Left ventricle myocardium superior (tissue), 1 donor: ENCODE measurements at places on chromosomes 12 and 14.

DNA sequence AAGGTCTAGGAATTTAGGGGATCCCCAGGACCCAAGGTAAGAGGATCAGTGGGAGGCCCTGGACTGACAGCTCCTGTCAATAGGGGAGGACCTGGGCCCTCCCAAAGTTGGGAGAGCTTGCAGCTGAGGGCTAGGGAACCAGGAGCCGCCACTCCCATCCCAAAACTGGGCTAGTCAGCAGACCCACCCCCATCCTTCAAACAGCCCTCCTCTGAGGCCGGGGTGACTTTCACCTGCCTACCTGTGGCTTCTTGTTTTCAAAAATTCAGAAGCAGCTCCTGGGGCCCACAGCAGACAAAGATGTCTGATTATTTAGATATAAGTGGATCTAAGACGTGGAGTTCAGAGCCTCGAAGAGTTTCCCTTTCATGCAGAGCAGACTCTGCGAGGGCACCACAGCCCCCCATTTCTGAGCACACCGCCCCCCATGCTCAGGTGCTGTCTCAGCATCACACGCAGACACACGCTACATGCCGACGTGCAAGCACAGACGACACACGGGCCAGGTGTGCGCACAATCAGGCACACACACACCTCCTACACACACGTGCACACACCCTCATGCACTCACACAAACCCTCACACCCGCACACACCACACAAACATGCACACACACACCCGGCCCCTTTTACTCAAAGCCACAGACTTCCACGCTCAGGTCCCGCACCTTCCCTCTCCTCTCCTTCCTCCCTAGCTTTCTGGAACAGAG, 21.9 kb downstream of the DIO3 start:
- no peak for DNase-seq

- peak; percentile 83 for DNase-seq
Measured at GRCh38 chr12:1797011-1797901, 23.1 kb upstream of the LRTM2 start.

DNA sequence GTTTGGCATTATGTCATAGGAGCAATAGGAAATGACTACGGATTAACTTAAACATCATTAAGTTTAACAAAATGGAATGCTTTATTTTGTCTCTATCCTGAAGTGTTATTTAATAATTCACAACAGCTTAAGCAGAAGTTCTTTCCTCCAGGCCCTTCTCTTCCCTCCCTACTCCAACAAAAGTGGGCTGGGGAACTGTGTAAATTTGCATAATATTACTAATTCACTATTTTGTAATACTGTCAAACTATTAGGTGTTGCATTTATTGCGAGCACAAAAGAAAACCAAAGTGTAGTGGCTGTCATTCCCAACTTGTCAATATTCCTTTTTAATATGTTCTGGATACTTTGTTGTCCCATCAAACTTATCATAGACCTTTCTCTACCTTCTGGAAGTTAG, 69.8 kb downstream of the ATG14 start:
- DNase-seq, result no peak

DNA sequence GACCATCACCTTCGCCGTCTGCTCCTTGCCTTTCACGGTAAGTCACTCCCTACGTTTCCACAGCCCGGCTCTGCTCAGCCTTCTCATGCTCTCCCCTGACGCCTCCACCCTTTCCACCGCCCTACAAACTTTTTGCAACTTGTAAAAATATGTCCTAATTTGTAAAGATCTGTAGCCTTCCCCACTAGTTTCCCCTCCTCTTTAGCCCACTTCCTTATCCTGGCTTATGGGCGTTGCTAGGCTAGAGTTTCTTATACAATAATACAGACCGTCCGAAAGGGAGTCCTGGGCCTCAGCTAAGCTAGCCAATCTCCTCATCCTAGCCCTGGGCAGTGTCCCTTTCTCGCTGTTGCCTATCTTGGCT, 1.2 kb downstream of the PTGER2 start:
- no peak for DNase-seq

- DNase-seq, result no peak
Measured at GRCh38 chr12:95970905-95971304, 25.2 kb downstream of the HAL start.

- no peak for DNase-seq
Measured at GRCh38 chr12:104792570-104792969, 165.5 kb downstream of the SLC41A2 start.

DNA sequence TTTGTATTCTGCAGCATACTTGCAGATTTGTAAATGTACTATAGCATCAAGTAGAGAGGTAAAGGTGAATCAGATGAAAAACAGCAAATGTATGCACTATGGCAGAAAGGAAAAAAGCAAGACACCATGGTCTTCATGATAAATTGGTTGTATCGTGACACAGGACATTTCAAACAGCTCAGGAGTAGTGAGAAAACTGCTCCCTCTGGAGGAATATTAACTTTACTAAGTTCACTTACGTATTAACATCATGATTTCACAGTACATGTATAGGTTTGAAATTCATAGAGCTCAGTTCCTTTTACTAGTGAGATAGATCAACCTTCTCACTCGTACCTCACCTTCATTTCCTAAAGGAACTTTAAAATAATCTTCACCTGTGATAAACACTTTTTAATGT, 6.5 kb downstream of the MBIP start:
- DNase-seq, result no peak

GRCh38 chr12:69073035-69073434, 140.1 kb upstream of the CPM start:
- DNase-seq, result no peak

GRCh38 chr12:81811061-81811777, 52.1 kb upstream of the PPFIA2 start:
- DNase-seq, result no peak

GRCh38 chr14:90828642-90829487, 12.6 kb upstream of the TTC7B start:
- no peak for DNase-seq

DNA sequence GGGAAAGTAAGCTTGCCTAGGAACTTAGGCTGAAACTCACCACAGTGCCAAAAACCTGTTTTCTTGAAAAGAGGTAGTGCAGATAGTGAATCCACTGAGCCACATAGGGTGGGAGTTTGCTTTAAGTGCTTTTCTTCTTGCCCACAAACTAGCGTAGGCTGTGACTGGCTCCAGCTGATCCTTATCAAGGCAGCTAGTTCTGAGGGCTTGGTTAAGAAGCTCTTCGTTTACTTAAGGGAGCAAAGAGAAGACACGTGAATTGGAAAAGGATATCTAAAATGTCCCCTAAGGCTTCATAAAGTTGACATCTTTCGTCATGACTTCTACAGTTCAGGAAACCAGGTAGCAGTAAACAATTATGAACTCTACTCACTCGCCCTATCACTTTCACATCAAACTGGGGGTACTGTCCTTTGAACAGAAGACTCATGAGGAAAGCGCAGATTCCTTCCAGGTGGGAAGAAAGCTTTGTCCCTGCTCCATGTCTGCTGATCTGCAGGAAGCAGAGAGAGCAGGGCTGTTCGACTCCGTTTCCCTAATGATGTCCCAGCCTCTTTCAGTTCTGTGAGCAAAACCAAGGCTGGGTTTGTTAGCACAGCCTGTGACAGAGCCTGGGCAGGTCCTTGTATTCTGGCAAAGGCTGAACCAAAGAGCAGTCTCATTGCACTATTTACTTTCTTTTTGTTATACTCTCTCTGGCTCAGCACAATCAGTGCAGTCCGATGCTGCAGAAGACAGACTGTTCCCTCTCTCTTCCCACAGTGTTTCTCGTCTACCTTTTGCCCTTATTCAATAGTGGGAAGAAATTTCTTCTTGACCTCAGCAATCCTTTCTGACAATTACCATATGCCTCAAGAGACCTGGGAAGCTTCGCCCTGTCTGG, 93.5 kb upstream of the ETV6 start:
- DNase-seq, result no peak

DNA sequence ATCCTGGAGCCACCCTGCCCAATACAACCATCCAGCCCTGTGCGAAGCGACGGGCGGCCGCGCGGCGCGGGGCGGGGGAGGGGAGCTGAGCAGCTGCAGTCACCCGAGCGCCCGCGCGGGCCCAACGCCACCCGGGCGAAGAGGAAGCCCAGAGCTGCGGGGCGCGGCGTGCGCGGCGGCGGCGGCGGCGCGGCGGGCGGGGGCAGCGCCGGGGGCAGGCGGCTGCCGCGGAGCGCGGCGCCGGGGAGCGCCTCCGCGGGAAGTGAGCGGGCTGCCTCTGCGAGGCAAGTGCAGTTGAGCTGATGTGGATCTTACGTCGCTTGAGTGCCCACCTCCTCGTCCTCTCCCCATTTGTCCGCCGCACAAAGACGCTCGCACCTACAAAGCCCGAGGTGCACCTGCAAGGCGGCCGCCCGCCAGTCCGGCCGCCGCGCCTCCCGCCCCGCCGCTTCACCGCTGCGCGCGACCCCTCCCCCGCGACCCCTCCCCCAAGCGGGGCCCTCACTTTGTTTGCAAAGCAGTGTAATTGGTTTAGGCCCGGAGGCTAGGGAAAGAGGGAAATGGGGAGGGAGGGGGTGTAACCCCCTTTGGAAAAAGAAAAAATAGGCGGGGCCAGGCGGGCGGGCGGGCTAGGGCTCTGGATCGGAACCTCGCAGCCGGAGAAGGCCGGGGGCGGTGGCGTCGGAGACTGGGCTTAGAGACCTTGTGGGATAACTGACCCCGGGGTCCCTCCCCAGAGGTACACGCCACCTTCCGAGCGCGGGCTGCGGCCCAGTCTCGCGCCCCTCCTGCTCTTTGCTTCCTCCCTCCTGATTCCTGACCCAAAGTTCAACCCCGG, at the start of the genes FOXA1 and TTC6:
Gene FOXA1 (minus strand): TSS at position 279 of the 838 bp plus-strand sequence. CDS start 277 bp downstream, at position 2.
Gene TTC6 (plus strand): TSS at position 659 of the 838 bp plus-strand sequence. CDS start 26,436 bp downstream, outside the sequence.
- DNase-seq, result no peak

DNA sequence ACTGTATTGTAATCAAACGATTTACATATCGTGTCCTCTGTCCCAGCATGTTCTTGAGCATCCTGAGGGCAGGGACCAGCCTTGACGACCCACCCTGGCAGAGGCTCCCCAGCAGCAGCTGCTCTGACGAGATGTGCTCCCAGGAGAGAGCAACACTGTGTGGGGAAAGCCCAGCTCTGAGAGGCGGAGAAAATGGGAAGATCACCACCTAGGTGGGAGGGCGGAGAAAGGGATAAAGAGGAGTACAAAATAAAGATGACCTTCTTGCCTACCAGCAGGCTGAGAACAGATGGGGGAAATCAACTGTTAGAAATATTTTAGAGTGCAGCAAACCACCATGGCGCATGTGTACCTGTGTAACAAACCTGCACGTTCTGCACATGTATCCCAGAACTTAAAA, 71.5 kb upstream of the CAPRIN2 start:
- no peak for DNase-seq

GRCh38 chr12:49838973-49839633, 3.8 kb downstream of the BCDIN3D start:
- no peak for DNase-seq

GRCh38 chr12:92847368-92847767, 81.7 kb downstream of the EEA1 start:
- DNase-seq, result no peak

DNA sequence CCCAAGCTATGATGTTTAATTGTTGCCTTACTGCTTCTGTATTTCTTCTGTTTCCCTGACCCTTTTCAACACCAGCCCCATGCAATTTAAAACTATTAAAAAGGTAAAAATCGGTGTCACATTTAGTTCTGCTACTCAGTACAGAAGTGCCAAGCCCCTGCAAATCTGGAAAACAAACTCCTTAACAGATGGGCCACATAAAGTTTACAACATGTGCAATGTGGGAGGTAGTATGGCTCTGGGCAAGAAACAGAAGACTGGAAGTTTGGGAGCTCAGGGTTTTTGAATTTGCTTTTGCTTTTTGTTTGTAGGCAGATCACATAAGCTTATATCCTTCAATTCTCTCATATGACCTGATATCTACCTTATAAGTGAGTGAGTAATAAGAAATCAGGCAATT, 404.0 kb upstream of the ATP2B1 start:
- DNase-seq, result no peak

DNA sequence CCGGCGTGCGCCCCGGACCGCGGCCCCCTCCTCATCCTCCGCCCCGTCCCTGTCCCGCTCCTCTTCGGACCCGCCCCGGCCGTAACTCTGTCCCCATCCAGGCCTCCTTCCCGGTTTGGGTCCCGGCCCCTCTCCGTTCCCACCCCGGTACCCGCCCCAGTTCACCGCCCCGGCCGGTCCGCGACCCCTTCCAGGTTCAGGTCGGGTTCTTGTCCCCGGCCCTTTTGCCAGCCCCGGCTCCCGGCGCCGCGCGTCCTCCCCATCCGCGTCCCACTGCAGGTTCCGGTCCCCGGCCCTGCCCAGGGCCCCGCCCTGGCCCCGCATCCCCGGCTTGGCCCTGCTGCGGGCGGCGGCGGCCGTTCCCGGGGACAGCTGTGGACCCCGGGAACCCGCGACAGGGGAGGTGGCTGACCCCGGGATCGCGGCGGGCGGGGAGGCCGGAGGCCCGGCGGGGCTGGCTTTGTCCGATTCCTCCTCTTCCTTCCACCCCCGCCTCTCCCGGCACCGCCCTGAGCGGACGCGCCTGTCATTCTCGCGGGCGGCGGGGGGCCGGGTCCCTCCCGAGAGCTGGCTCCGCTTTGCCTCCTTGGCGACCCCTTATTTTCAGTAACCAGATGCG, 601 bp downstream of the KLC1 start:
- DNase-seq, result peak; percentile 77

GRCh38 chr14:104486222-104486923, 93.2 kb upstream of the C14orf180 start:
- DNase-seq, result no peak

- no peak for DNase-seq
Measured at GRCh38 chr12:72030277-72030676, 91.6 kb downstream of the TPH2 start.
